ENCODE measurements at places on chromosomes 4 and X.

DNA sequence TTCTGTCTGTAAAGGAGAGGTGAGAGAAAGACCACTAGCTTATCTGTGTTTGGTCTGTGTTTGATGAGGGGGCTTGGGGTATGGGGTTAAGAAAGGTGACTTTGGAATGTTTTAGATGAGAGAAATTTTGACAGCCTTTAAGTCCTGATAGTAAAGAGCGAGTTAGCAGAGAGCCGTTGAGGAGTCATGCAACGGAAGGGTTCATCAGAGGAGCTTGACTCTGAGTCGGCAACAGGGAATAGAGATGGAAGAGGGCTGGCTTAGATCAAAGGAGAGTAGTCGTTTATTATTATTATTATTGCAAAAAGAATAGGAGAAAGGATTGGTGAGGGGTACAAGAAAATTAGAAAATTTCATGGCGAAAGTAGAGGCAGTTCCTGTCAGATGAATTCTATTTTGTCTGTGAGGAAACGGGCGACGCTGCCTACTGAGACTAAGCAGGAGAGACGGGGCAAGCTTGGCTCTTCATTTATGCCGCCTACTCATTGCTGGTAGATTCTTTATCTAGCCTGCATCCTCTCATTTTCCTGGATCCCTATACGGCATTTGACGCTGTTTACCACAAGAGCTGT is 473 bp upstream of the VAMP7 start:
- DNase-seq = no peak

DNA sequence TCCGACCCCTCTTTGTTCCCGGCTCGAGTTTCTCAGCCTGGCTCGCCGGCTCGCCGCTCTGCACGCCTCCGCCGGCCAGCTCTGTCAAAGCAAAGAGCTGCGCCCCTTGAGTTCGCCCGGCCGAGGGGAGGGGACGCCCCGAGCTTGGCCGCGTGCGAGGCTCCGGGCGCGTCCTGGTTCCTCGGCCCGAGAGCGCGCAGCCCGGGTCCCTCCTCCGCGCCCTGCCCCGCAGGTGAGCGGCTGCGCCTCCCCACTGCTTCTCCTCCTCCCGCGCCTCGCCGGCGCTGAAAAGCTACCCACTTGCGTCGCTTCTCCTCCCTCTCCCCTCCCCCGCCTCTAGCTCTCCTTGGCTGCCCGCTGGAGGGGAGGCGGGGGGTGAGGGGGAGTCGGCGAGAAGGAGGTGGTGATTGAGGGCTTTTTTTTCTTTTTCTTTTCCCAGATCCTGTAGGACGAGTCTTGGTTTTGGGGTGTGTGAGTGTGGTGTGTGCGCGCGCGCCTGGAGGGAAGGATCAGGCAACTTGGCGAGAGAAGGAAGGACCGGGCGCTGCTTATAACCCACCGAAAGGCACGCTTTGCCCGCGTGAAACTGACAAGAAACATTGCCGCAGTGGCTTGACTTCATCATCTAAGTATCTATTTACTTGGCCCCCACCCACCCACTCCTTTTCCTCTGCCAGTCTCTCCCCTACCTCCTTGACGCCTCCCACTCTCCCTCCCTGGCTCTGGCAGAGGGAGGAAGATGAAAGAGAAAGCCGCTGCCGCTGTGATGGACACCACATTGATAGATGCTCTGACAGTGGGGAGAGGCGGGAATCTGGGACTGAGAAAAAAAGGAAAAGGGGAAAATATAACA is at the start of gene LEF1:
LEF1 (minus strand) TSS at position 262 of the 853 bp plus-strand sequence. CDS start 1,165 bp downstream, outside the sequence.
- peak; percentile 65 for DNase-seq

DNA sequence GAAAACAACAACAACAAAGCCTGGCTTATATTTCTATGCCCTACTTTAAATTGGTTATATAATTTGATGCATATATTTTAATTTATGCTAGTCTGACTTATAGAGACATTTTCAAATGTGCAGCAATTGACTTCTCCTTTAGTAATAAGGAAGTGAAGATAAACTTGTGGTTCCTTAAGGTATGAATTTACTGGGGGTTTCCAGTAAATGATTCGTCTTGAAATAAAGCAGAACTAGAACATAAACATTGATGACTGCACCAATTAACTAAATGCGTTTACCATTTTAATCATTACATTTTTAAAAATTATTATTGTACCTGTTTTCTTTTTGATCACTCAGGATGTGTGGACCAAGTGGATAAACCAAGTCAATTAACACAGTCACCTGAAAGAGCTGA is 99.6 kb upstream of the CCSER1 start:
- no peak for DNase-seq

DNA sequence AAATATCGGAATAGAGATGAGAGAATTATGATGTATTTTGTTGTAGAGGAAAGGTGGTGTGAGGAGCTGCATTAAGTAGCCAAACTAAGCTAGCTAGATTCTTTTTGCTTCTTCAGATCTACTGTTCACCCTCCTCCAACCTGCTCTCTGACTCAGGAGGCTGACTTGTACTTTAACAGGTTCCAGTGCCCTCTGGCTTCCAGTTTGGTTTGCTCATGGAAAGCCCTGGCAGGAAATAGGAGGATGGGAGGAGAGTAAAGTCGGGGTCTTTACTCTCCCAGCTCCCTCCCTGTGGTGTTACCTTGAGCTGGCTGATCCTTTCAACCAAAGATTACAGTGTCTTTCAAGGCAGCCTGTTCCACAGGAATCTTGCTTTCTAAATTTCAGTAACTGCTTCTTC is 277.0 kb upstream of the EDA2R start:
- no peak for DNase-seq

DNA sequence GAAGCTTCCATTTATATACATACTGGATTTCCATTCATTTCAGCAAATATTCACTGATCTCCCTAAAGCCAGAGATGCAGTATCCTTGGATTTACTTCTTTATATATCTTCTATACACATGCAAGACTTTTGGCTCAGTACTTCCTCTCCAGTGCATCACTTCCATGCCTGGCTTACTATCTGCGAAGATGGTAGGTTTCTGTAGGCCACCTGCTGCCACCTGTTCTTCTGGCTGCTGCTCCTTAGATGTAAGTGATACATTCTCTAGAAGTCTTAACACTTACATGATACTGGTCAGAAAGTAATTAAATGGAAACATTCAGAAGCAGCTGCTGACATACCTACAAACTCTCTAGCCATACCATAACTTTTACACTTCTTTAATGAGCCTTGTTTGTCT is 48.9 kb downstream of the TBC1D9 start:
- DNase-seq = no peak

- DNase-seq = no peak
Measured at GRCh38 chrX:38850807-38851544, 49.7 kb downstream of the MID1IP1 start.

DNA sequence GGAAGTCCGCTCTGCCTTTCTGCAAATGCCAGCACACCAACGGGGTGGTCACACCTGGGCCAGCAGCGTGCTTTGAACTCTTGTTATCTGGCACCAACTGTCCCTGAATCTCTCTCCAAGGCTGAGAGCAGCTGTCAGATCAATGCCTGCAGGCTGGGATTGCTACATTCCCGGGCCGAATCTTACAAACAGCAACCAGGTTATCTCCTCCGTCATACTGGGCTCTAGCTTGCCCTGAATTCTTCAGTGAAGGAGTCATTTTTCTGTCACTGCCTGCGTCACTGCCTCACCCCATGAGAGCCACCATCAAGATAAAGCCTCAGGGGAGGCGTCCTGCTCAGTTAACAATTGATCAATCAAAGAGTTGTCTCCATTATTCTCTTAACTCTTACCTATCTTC is 329.4 kb upstream of the PPARGC1A start:
- DNase-seq = no peak

- peak; percentile 37 for DNase-seq
Measured at GRCh38 chr4:74531963-74532794, 87.2 kb downstream of the AREG start.

- DNase-seq = no peak
Measured at GRCh38 chrX:13305108-13305507, 14.7 kb downstream of the ATXN3L start.

DNA sequence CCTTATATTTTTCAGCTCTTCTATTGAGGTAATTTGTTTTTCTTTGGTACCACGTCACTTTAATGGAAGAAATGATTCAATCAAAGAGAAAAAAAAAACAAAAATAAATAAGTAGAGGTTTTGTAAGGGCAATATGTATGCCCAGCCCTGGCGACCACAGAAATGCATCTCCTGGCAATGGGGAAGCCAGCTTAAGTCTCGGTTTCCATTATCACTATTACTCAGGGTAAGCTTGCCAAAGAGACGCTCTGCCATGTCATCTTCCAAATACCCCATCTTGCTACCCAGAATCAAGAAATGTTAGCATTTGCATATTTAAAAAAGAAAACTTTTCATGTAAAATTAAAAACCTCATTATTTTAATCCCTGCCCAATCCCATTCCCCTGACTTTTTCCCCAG is 68.8 kb downstream of the FAM47C start:
- no peak for DNase-seq

DNA sequence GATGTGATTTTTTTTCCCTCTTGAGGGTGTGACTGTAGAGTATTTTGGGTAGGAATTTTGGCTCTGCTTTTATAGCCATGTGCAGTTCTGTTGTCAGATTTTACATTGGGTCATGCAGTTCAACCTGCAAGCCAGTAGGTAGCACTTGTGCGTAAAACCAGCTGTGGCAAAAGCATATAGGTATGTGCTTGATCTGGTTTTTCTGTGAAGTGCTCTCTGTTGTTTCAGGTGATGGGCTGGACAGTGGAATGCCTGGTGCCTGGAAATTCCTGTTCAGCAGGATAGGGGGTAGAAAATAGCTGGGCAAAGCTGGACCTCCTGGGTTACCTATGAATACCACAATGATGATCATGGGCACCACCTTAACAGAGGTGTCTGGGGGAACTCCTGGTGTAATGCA is 584.2 kb upstream of the PCDH10 start:
- no peak for DNase-seq

DNA sequence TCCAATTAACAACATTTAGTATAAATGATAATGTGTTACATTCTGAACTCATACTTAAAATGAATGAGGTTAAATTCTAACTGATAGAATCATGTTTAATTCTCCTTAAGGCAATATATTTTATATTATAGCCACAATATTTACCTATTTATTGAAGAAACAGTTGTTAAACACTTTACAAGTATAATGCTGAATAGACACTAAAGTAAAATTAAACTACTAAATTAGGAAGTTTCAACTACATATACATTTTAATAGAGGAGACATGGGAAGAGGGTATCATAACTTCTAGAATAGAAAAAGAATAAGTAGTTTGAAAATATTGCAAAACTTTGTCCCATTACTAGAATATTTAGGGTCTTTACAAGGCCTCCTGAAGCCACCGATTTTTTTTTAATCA is 36.2 kb upstream of the GRIA2 start:
- no peak for DNase-seq

GRCh38 chr4:99463566-99463965 is 28.4 kb upstream of the ADH7 start:
- no peak for DNase-seq

DNA sequence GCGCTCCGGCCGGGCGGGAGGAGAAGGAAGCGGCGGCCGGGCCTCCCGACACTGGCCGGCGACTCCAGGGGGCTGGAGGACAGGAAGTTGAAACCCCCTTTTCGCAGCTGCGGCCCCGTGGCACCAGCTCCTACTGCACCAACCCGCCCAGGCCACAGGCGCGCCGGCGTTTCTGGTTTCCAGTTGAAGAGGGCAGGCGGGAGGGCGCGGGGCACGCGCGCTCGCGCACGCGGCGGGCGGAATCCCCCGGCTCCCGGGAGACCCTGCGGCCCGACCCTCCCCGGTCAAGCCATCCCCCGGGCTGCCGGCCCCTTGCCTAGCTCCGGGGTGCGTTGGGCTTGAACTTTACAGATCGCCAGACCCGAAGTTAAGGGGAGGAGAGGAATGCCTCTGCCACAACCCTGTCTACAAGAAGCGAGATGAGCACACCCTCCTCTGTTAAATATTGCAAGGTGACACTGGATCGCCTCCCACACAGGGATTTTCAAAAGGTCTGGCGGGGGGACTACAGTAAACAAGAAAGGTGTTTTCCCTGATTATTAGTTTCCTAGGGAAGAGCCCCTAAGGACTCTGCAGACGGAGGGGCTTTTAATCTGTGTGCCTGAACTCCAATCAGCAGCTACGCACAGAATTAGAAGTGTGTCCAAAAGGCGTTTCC is 1.4 kb downstream of the ELOVL6 start:
- DNase-seq = peak; percentile 48

GRCh38 chrX:131729295-131729694 is 185.4 kb downstream of the OR13H1 start:
- peak; percentile 77 for DNase-seq

GRCh38 chrX:103212749-103213457 is 2.0 kb upstream of the BEX4 start:
- DNase-seq = no peak

DNA sequence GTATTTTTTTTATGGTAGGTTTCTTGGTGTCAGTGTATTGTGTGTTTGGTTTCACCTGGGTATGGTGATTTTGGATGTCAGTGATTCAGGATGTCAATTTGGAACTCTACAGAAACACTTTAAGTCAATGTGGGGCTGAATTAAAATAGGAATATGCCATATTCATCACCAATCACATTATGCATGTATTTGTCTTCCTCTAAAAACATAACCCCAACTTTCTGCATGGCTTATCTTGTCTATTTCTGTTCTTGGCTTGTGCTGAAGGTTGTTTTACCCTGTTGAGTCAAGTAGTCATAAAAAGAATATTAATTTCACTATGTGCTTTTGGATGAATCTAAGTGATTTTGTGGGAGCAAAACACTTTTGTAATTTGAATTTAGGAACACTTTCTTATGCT is 19.0 kb downstream of the ZNF721 start:
- no peak for DNase-seq

DNA sequence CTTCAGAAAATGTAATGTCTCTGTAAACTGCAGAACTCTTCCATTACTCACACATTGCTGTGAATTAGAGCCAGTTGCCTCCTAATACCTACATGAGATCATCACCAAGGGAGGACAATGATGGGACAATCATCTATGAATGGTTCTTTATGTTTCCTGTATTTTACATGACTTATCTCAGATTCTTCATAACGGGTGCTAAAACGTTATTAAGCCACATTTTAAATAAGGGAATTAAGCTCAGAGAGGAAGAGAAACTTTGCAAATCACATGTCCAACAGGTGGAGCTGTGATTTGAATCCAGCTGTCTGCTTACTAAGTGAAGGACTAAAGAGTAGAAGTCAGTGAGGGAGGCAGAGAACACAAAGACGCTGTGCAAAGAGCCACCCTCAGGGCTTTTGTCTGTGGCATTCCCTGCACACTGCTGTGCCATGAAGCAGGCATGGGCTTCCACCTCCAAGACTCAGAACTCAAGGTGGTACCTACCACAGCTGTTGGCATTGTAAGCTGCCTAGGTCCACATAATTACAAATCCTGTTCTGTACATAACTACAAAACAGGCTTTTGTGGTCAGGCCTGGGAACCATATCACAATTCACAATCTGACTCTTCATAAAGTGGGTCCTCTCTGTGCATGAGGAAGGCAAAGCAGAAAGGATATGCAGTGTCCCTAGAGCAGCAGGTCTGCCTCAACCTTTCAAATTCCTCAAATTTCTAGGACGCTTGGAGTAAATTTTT is 12.8 kb downstream of the TBC1D9 start:
- no peak for DNase-seq

GRCh38 chr4:129455482-129455881 is 359.5 kb downstream of the C4orf33 start:
- DNase-seq = no peak
